Lower lobe of right lung (tissue), 2 donors: ENCODE measurements at places on chromosomes 2 and 18.

GRCh38 chr18:5490753-5491480, 52.9 kb downstream of the EPB41L3 start:
- DNase-seq = no peak

DNA sequence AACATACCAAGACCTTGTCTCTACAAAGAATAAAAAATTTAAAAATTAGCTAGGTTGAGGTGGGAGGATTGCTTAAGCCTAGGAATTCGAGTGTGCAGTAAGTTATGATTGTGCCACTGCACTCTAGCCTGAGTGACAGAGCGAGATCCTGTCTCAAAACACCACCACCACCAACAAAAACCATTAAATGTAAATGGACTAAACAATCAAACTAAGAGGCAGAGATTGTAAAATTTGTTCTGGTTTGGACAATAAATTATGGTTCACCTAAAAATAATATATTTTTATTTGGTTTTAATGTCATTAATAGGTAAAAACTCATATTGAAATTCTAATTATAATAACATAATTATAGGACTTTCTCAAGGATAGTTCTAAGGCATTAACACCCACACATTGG, 9.9 kb upstream of the ATIC start:
- no peak for DNase-seq

DNA sequence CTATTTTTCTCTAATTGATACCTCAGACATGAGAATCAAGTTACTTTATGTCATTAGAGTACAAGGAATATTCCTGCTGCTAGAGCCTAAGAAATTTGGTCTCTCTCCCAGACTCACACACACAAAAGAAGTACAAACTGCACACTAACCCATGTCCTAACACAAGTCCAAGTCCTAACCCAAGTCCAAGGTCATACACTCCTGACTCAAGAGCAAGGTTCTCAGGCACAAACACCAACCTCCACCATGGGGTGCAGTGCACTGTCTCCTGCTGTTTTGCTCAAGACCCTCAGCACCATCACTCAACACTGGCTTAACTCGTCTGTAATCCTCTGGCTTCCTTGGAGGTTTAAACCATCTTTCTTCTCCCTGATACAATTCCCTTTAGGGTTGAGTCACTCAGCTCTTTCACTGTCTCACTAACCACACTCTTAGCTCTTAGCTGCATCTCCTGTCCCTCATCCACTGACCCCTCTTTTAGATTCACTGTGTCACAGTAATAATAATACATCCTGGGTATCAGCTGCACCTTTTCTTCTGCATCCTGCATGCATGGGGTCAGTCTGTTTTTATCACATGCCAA, 129.8 kb downstream of the BCL2L11 start:
- no peak for DNase-seq

DNA sequence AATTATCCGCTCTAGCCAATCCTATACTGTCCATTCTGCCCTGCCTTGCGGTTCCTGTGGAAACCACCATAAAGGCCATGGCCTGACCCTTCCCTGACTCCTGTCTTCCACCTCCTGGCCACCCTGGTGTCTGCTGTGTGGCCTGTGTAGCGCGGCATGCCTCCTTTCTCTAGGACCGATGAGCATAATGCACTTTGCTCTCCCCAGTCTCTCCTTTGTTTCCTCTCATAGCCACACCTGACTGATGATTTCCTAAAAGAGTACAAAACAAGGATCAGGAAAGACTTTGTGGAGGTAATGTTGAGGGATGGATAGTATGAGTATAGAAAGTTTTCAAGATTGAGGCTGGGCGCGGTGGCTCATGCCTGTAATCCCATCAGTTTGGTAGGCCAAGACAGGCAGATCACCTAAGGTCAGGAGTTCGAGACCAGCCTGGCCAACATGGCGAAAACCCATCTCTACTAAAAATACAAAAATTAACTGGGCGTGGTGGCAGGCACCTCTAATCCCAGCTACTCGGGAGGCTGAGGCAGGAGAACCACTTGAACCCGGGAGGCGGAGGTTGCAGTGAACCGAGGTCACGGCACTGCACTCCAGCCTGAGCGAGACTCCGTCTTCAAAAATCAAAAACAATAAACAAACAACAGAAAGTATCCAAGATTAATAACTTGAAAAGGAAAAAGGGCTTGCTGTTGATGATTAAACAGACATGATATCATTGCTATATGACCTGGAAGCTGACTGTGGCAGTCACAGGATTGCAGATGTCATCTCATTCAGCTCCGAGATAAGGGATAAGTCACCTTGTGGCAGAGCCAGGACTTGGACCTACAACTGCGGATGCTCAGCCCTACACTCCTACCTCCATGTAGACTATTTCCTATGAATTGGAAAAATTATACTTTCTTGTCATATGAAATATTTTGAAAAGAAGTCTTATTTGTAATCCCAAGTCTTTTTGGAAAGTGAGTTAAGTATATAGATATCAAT, 16.6 kb downstream of the SOWAHC start:
- DNase-seq = no peak

GRCh38 chr2:168192839-168193616, 54.4 kb downstream of the STK39 start:
- no peak for DNase-seq

- no peak for DNase-seq
These were observed 17.9 kb upstream of the GNAL start for GRCh38 chr18:11671156-11671555.

DNA sequence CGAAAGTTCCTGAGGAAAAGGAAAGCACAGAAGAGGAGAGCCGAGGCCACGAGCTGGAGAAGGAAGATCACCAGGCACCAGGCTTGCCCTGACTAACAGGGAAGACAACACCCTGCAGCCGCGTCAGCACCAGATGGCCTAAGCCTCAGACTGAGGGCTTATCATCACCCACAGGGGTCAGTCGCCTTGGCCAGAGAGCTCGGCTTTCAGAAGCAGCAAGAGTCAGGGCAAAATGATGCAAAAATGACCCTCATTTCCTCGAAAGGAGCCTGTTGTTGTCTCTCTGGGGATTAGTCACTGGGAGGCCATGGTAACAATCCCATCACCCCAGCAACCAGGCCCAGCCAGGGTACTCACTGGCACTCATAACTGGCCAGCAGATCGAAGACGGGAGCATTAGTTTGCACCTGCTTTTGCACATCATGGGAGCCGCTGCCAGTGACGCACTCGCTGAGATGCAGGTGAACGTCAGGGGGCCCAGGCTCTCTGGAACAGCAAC, 42.7 kb upstream of the ZFP36L2 start:
- DNase-seq = peak; percentile 76

DNA sequence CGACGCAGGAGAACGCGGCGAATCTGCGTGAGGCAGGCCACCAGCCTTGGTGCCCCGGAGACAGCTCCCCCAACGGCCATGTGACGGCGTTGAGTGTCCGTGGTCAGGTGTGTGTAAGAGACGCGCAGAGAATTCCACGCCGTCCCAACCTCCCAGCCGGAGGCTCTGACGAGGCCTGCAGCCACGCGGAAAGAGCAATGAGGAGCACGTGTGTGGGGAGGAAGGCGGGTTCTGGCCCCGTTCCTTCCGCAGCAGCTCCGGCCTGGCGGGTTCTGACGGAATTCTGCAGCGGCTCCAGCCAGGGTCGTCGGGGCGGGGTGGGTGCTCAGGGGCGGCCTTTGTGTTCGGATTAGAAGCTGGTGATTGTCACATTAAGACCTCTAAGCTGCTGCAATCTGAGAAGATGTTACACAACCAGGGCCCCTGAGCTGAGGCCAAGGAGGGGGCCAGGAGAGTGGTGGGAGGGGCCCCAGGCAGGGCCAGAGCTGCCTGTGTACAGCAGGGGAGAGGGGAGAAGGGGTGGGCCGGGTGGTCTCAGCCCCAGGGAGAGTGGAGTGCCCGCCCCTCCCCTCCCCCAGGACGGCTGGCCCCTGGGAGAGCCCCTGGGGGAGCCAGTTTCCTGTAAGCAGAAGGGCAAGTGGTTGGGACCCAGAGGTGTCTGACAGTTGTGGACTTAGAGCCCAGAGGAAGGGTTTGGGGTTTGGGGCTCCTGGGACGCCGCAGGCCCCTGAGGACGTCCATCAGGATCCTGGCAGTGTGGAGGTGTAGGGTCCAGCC, 5.1 kb upstream of the GAL3ST2 start:
- peak; percentile 52 for DNase-seq

- no peak for DNase-seq
These were observed 66.7 kb downstream of the PTPN4 start for GRCh38 chr2:119826370-119826961.

DNA sequence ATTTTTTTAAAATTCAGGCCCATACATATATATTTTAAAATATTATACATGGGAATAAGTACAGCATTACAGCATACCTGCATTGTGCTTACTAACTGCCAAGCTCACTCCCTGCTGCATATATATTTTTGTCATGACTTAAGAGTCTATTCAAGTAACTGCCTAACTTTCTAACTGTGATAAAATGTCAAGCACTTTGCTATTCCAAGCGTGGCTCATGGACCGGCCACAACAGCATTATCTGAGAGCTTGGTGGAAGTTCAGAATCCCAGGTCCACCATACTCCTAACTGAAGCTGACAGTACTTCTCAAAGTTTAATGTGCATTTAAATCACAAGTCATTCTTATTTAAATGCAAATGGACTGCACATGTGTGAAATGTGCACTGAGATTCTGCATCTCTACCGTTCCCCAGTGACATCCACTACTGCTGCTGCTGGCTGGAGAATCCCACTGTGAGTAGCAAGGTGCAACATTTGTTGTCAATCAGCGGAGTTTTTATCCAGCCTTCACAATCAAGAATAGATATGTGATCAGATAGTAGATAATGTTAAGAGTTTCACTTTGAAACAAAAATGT, 79.1 kb downstream of the DYM start:
- no peak for DNase-seq

GRCh38 chr2:214126135-214126534, 284.7 kb upstream of the VWC2L start:
- no peak for DNase-seq

DNA sequence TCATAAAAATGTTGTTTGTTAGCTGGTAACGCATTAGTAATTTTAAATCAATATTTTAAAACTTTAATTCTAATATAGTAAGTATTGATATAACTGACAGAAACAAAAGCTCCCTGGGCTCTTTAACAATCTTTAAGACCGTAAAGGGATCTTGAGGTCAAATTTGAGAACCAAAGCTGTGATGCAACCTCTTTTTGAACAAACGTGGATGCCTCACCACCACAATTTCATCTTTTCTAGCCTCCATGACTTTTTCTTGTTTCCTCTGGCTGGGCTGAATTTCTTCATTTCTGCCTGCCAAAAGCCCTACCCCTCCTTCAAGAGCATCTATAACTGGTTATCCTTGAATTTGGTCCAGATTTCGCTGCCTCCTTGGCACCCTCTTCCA, 563 bp upstream of the POLE4 start:
- DNase-seq = no peak

- DNase-seq = no peak
These were observed 24.0 kb downstream of the MRPL44 start for GRCh38 chr2:223981241-223981640.

DNA sequence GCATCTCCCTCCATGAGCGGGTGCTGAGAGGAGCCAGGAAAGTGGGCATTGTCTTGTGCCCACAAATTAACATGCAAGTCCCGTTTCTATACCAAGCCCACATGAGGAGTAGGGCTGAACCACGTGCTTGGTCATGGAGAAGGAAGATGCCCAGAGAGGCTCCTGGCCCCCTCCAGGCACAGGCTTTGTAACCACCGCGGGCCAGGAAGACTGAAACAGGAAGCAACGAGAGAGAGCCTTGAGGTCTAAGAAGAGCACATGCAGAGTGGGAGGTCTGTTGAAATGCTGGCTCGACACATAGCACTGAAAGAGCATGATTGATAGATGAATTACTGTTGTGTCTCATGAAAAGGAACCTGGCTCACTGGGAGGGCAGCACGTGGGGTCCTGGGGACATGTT, 36.3 kb downstream of the VWA3B start:
- peak; percentile 45 for DNase-seq

- DNase-seq = peak; percentile 67
These were observed 624 bp upstream of the MAP4K3 start for GRCh38 chr2:39437522-39438296.

DNA sequence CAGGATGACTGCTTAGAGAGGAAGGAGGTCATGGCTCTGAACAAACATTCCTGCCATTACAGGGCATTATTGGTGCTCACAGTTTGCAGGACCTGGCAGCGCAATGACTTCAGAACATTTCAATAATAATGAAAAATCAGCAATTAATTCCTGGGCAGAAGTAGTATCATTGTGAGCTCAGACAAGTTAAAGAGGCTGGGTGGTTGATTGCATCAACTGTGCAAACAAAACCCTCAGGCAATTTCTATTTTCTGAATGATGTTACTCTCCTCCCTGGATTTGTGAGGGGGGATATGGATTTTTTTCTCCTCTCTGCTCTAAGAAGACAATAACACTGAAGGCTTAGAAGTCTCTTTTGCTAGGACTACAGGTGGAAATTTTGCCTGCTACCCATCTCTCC, 168.1 kb upstream of the TACR1 start:
- DNase-seq = no peak

DNA sequence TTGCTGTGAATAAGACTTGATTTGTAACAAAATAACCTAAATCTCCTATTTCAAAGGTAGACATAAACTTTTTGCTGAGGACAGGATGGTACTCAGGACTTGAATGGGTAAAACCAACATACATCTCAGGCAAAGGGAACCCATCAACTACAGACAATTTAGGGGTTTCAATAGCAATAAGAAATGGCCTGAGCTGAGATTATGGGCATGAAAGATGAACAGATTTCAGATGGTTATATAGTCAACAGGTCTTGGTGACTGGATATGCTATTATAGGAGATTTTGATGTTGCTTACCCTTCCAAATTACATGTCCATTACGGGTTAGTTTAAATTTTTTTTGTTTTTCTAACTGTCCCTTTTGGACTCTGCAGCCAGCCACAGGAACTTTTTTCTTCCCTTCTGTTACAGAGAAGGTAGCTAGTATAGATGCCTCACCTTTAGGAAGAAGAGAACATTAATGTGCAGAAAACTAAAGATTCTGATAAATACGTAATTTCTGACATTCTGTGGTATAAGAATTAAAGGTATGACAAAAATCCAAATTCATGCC, 4.6 kb downstream of the RPS27A start:
- no peak for DNase-seq

DNA sequence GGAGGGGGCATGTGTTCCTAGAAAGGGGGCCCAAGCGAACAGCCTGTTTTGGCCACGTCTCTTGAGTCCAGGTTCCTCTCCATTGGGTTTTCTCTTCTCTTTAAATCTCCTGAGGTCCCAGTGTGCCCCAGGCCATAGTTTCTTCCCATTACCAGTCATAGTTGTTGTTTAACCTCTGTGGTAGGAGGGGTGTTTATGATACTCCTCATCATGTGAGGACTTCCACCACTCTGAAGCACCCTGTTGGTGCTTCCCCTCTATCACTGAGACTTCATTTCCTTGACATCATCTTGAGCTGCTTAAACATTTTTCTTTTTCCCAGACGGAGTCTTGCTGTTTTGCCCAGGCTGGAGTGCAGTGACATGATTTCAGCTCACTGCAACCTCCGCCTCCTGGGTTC, 45.9 kb downstream of the WIPF1 start:
- no peak for DNase-seq

- DNase-seq = no peak
These were observed 179.3 kb downstream of the FIGN start for GRCh38 chr2:163556511-163556910.
